Muscle of back (tissue), 13 donors: ENCODE measurements at places on chromosomes 5 and 9. TPM values are rescaled to one million over a fixed set of nuclear protein-coding genes. Genes with fewer than 3 reads are reported as not detected.
A peak's percentile ranks its signal among the peaks of the same experiment; 100 is the strongest.

HTR4 gene
- polyA plus RNA-seq = not detected

DNA sequence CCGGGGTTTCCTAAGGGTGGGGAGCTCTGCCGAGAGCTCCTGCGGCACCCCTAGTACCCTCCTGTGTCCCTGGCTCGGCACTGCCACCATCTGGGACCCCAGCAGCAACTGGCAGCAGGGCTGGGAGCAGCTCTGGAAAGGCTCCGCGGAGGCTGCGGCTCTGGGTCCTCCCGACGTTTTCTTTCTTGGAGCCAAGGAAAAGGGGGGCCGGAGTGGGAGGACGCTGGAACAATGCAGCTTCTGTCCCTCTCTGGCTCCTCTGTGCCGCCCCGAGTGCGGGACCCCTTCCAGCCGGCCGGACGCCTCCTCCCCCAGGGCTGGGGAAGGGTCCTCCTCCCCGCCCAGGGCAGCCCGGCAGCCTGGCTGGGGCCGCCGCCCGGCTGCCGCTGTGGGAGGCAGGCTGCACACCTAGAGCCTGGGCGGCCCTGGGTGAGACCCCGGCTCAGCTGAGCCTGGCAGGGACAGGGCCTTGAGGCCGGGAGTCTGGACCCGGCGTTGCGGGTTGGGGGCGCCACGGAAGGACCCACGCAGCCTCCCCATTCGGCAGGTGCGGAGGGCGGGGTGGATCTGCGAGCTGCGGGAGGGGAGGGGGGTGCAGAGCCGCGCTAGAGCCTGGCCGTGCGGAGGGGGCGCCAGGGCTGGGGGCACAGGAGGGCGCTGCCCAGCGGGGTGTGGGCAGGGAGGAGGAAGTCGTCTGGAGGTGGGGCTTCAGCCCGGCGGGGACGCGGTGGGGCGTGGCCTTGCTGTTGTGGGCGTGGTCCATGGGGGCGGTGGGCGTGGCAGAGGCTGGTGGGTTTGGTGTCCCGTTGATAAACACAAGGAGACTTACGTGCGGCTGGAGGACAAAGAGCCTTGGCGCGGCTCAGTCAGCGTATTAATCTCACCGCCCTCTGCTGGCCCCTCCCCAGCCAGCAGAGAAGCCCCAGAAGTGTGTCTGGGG lies 15.1 kb downstream of the GPSM1 start:
- DNase-seq = no peak

DNA sequence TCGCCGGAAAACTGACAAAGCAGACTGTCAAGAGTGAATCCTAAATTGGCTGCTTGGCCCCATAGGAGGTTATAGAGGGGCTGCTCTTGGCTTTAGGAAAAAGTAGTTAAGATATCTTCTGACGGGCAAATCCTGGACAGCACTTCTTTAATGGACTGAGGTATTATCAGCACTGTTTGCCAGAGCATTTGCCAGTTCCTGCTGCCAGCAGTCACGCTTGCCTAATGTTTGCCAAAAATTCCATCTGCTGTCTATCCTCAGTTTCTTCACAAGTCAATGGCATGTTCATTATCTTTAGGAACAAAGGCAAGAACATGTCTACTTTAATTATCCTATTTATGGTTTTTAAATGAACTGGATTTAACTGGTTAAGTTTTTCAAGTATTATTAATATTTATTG lies 25.8 kb upstream of the SREK1 start:
- DNase-seq = no peak

DNA sequence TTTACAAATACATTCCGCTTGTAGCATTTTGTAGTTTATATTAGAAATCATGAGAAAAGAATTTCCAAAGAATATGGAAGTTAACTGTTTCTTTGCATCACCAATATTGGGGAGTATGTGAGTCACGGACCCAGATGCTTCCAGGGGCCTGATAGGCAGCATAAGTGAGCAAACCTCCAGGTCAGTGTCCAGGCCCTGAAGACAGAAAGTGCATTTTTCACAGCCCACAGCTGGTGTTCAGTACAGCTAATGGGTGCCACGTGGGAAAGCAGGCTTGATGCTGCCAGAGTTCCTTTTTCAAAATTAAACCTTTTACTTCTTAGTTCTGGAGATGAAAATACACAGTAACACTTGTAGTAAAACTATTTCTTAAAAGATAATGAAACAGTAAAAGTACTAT lies 454.4 kb upstream of the ACTBL2 start:
- DNase-seq = no peak

GRCh38 chr5:100858987-100859545 lies 44.0 kb downstream of the ST8SIA4 start:
- no peak for DNase-seq

GRCh38 chr9:71518045-71518827 lies 250.1 kb downstream of the CEMIP2 start:
- DNase-seq = peak; percentile 94

SLC25A25 gene
- polyA plus RNA-seq = 11.5 TPM

GRCh38 chr9:107227774-107228173 lies 55.3 kb upstream of the RAD23B start:
- no peak for DNase-seq

SPATA31A3 gene
- not detected for polyA plus RNA-seq

DNA sequence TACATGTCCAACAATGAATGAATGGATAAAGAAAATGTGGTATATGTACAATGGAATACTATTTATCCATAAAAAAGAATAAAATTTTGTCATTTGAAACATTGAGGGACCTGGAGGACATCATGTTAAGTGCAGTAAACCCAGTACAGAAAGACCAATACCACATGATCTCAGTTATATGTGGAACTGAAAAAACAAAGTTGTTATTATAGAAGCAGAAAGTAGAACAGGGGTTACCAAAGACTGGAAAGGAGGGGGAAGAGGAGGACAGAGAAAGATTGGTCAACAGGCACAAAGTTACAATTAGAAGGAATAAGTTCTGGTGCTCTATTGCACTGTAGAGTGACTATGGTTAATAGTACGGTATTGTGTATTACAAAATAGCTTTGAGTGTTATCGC lies 233.8 kb downstream of the SEMA6A start:
- DNase-seq = no peak

SLCO4C1 gene
- 2.3 TPM for polyA plus RNA-seq

DNA sequence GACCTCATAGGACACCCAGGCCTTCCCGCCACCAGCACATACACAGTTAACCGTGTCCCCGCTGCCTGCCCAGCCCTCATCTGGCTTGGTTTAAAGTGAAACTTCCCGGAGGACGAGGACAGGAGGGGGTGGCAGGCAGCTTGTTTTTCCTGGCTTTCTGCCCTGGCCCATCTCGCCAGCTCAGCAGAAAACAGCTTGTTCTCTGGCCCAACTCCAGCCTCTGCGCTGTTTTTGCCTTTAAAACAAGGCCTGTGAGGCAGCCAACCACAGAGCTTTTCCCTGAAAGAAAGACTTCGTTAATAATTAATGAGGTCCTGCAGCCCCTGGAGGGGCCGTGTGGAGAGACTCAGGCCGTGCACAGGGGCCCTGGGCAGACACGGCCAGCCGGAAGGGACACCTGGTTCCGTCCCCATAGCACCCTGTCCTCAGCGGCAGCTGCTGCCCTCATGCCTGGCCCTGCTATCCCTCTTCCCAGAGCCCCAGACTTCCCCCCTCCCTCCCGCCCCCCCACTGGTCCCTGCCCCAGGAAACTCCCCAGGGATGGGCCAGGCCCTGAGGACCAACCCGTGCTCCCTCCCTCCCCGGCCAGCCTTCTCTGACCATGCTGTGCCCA lies 108.7 kb downstream of the RXRA start:
- DNase-seq = peak; percentile 98

SLC4A9 gene
- polyA plus RNA-seq = not detected

DNA sequence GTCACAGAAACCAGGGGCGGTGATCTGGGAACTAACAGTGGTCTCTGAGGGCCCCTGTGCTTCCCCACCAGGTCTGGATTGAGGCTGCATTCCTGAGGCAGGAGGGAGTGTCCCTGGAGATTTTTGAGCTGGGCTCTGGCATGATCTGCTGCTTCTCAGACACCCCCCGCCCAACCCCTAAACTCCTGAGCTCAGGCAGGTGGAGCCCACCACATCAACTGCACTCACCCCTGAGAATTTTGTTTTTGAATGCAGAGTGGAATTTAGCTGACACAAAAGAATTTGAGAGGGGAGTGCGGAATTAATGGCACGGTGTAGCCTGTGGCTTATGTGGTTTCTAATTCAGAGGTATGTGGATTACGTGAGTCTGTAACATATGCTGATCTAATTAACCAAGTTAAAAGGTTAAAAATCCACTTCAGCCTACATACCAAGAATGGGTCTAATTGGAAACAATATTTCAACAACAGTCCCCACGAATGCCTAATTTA lies 23.9 kb upstream of the CTSL start:
- no peak for DNase-seq

DNA sequence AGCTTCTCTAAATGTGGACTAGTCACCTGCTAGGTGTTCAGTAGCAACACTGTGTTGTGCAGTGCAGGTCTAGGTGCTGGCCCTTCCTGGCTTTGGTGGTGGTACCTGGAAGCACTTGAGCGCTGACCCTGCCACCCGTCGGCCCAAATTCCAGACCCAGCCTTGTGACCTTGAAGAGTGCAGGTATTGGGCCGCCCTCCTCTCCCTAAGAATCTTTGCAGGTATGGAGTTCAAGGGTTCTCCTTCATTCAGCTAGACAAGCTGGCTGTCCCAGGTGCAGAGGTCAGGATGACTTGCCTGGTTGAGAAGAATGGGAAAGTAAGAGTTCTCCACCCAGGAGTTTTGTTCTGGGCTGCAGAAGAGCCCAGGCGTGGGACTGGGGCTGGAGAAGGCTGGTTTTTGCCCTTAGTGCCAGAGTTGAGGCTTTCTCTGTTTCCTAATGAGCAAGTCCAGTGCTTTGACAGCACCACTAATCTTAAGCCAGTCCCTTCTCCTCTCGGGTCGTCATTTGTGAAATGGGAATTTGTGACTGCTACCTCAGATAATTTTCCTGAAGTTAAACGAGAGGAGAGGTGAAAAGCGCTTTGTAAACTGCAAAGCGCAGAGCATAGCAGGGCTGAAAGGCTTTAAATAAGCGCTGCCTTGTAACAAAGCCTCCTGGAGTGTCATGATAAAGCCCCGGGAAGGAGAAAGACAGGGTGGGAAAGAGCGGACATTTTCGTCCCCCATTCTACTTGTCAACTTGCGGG lies 4.0 kb downstream of the FOXE1 start:
- no peak for DNase-seq

GRCh38 chr9:14313378-14313940 lies 482 bp downstream of the NFIB start:
- DNase-seq = peak; percentile 65

GRCh38 chr9:114626415-114627020 lies 15.4 kb downstream of the TMEM268 start:
- DNase-seq = no peak

- no peak for DNase-seq
Observed at GRCh38 chr5:111454198-111454622, 58.1 kb downstream of the STARD4 start.
